ENCODE measurements at places on chromosomes 7 and 10. TPM values are rescaled to one million over a fixed set of nuclear protein-coding genes. Genes with fewer than 3 reads are reported as not detected.

GRCh38 chr7:117803476-117803875, 69.8 kb downstream of the CTTNBP2 start:
- DNase-seq, result no peak

DNA sequence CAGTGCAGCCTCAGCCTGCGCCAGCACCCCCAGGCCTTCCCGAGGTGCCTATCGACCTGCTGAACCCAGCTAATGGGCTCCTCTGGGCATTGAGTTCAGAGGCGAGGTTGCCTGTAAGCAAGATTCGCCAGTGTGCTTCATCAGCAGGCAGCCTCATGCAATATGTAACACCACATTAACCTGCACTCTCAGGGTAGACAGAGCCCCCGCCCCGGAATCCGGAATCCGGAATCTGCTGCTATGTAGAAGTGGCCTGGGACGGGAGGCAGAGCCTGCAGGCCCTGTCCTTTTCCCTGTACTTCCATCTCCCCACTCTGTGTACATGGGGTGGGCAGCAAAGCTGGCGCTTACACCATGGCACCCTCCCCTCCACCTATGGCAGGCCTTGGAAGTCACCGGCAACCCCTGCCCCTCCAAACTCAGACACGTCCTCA, 83.9 kb upstream of the RET start:
- no peak for DNase-seq

DNA sequence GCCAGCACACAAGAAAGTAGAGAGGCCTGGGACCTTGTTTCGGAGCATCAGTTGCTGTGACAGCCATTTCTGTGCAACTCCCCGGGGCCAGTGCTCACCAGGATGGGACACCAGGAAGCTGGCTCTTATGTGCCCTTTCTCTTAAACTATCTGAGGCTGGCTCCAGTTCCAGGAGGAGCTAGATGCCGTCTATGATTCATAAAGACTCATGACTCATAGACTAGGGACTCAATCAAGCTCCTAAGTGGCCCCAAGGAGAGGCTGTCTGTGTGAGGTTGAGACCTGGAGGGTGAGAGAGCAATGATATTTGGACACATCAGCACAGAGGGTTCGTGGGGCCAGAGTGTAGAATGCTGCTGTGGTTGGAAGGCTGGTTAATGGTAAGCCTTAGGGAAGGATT, 580.1 kb downstream of the CCSER2 start:
- DNase-seq, result peak; percentile 8

- no peak for DNase-seq
These were observed 123.5 kb downstream of the KMT2C start for GRCh38 chr7:152312316-152312715.

- DNase-seq, result no peak
These were observed 11.0 kb downstream of the RPS24 start for GRCh38 chr10:78044699-78045098.

DNA sequence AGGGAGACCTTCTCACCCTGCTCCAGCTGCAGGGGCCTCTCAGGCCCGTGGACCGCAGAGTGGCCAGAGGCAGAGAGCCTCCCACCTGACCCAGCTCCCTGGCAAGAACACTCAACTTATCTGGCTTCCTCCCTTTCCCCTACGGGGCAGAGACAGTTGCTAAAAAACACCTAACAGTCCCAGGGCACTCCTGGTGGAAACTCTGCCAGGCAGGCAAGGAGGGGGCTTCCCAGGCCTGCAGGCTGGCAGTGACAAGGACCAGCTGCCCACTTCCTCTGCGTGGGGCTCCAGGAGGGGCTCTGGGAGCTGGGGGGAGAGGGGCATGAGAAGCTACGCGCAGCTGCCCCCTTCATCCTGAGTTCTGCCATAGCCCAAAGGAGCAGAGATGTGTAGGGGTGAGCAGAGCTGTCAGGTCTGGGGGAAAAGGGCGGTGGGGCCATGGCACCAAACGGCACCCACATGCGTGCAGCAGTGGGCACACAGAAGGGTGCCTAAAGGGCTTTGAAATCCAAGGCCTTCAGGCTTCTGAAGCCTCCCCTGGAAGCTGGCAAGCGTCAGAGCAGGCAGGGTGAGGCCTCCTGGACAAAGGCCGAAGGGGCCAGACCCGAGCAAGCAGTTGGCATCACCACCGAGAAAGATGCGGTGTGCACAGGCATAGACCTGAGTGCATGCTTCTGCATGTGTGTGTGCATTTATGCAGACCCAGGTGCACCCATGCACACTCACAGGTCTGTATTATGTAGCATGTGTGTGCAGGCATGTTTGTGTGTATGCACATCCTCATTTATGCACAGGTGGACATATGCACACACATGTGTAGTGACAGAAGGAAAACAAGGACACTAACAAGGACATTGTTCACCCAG, 14.4 kb downstream of the SPOCK2 start:
- no peak for DNase-seq

GRCh38 chr7:55444786-55445185, 79.6 kb downstream of the LANCL2 start:
- DNase-seq, result no peak

GRCh38 chr7:133575726-133576440, 323.0 kb downstream of the EXOC4 start:
- DNase-seq, result no peak

DNA sequence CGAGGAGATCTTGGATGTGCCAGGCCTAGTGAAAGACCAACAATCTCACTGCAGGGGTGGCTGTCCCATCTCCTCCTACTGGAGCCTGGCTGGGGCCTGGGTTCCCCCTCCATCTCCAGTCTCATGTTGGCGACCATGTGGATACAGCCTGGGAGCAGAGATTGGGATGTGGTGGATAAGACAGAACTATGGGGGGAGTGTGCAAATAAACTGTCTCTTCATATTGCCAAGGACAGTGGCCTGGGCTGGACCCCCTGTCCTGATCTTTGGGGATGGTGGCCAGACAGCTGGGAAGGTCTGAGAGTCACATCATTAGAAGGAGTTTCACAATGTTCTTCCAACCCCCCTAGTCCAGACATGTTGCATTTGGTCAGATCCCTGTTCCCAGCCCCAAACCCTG, 5.8 kb upstream of the MINDY4 start:
- no peak for DNase-seq

GRCh38 chr7:27942711-27943110, 202.7 kb downstream of the TAX1BP1 start:
- no peak for DNase-seq

DNA sequence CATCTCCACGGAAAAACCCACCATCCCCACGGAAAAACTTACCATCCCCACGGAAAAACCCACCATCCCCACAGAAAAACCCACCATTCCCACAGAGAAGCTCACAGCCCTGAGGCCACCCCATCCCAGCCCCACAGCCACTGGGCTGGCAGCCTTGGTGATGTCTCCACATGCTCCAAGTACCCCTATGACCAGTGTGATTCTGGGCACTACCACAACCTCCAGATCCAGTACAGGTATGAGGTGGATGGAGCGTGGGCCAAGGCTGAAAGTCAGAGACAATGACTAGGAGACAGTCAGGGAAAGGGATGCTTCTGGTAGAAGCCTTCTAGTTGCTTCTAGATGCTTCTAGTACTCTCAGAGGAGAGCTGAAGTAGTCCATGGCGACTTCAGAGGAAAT, 19.6 kb downstream of the ZAN start:
- DNase-seq, result no peak

GRCh38 chr7:98077762-98078161, 28.9 kb upstream of the LMTK2 start:
- DNase-seq, result no peak

DNA sequence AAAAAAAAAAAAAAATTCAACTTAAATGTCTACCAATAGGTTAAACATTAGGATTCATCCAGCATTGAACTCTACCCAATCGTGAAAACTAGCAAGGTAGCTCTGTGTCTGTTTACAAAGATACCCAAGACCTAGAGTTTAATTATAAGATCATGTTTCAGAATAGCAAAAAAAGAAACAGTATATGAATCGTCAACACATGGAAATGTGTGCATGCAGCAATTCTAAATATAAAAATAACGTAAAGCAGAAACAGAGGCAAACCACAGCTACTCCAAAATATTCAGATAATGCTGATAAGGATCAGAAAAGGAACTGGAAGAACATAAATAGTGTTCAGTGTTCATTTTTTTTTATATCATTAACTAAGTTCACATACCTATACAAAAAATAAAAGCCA, 68.7 kb downstream of the AFAP1L2 start:
- DNase-seq, result no peak

- no peak for DNase-seq
These were observed 133.7 kb upstream of the RSU1 start for GRCh38 chr10:16950656-16951601.

- peak; percentile 62 for DNase-seq
These were observed 253.2 kb downstream of the BMPER start for GRCh38 chr7:34158368-34159153.

GRCh38 chr7:151032936-151033863, 5.0 kb downstream of the ABCB8 start:
- no peak for DNase-seq

DNA sequence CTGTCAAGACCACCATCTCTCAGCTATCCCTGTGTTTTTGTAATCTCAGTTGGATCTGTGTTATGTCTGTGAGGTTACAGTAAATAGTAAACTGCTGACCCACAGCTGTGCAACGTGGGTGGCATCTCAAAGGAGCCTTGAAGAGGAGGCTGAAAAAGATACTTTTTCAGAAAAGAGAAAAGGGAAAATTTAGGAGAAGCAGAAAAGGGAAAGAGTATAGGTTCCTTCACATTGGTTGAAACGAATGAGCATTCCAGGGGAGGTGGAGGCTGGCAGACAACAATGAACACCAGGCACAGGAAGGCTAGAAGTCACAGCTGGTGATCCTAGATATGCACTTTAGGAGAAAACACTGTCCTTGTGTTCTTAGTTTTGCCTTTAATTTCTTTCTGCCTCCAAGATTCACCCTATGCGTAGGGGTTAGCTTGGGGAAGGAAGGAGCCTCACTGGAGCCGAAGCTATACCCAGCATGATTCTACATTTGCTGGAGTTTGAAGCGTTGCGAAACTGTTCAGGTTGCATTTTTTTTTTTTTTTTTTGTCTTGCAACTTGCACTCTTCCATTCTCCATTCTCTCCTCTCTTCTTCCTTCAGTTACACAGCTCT, 18.3 kb downstream of the CPED1 start:
- no peak for DNase-seq

GRCh38 chr7:37833107-37833817, 15.1 kb upstream of the NME8 start:
- peak; percentile 76 for DNase-seq

The LRMDA gene
- not detected for total RNA-seq

The CUBN gene
- total RNA-seq, result 0.14 TPM

The CLDN15 gene
- 6.0 TPM for total RNA-seq

The DPYSL4 gene
- total RNA-seq, result 19.6 TPM

The MMD2 gene
- not detected for total RNA-seq

The TMEM140 gene
- 18.6 TPM for total RNA-seq

The PTPRN2 gene
- 0.97 TPM for total RNA-seq

The TRIM50 gene
- not detected for total RNA-seq

The IFIT1B gene
- 0.12 TPM for total RNA-seq

The SUN3 gene
- 1.1 TPM for total RNA-seq

The TAS2R41 gene
- total RNA-seq, result not detected

The IKZF1 gene
- 1.2 TPM for total RNA-seq

All from H4 (cell line).